DMS79 (cell line): ENCODE measurements at places on chromosomes 5 and 9.

- no peak for DNase-seq
These were observed 43.1 kb downstream of the SPATA31D1 start for GRCh38 chr9:82031538-82032280.

DNA sequence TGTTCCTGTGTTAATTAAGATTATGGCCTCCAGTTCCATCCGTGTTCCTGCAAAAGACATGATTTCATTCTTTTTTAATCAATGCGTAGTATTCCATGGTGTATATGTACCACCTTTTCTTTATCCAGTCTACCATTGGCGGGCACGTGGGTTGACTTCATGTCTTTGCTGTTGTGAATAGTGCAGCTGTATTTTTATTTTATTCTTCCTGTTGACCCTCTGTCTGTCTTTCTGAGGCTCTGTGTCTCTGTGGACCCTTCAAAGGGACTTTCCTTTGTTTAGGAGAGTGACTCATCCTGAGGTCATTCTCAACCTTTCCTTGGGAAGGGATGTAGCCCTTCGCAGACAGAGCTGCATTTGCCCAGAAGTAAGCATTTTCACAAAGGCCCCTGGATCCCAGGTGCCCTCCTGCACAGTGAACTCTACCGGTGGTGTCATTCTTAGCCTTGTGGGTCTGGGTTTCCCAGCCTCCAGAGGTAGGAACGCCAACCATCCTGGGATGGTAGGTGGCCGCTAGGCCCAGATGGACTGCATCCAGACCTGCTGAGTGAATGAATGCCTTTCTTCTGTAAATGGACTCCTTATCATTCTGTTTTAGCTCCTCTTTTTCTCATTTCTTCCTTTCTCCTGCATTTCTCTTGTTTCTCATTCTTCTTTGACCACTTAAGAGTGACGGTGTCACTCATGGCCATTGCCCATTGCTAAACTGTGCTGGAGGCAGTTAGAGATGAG lies 22.4 kb downstream of the TRIO start:
- no peak for DNase-seq

GRCh38 chr9:5582835-5583195 lies 46.1 kb upstream of the RIC1 start:
- no peak for DNase-seq

DNA sequence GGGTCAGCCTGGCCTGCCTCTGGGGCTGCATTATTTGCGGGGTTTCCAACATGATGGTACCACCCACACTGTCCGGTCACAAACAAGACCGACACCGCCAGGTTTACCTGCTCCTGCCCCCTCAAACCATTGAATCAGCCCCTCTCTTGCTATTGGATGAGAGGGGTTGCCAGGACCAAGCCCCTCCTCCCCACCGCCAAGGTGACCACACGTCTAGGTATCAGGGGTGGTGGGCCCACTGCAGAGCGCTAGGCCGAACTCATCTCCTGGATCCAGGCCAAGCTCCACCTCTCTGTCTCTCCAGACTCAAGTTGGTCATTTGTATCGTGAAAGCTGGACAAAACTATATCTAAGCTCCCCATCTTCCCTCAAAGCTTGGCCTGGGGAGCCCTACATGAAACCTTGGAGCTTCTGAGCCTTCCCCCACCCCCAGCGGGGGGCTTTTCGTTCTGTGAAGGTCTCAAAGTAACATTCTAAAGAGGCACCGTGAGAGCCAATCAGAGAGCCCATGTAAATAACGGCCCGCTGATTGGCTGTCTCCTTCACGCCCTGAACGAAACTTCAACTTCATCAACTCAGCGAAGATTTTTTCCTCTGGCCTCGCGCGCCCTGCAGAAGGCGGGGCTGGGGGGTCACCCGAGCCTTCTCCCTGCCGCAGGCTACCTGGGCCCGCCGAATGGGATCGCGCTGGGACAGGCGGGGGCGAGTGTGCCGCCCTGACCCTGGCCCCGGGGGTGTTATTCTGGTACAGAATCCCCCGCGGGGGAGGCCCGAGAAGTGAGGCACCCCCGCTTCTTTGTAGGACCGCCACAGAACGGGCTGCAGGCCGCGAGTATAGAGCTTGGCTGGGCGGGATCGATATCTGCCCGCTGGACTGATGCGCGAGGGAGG lies 49.6 kb upstream of the PSD2 start:
- peak; percentile 24 for DNase-seq

DNA sequence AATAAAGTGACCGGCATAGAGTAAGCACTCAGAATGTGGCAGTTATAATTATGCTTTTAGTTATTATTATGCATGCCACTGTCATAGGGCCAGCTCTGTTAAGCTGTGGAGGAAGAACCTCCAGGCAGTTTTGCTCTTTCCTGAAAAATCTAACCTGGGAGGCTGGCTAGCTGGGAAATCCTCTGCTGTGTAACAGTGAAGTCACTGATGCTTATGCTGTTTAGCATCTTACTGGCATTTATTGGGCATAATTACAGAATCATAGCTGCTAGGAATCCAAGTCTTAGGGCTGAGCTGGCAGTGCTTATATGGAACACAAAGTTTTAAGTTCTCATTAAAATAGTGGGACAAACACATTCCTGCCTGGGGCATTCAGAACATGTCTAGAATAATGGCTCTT lies 5.5 kb upstream of the GSN start:
- no peak for DNase-seq

DNA sequence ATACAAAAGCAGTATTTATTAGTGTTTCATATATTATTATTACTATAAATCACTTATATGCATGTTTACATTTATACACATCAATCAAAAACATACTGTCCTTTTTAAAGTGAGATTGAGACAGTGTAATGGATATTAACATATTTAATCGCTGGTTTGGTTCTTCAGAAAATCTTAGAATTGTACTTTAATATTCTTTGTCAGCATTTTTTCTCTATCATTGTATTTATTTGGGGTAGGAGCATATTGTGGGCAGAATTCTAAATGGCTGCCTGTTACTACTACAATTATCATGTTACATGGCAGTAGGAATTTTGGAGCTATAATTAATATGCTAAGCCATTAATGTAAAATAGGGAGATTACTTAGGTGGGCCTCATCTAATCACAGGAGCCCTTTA lies 722.6 kb downstream of the TLR4 start:
- DNase-seq = no peak

DNA sequence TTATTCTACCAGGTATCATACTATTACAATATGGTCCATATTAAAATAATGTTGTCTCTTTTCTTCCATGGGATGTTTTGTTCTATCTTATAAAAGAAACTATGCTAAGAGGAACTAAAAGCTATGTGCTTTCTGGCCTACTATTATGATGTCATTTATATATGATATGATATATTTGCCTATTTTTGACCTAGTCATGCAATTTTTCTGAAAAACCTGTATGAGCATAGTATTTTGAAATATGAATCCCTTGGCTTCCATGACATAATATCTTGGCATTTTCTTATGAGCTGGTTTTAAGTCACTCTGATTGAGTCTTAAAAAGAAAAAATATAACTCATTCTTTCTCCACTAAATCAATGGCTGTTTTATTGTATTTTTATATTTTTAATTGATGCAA lies 60.7 kb downstream of the MAN2A1 start:
- no peak for DNase-seq

DNA sequence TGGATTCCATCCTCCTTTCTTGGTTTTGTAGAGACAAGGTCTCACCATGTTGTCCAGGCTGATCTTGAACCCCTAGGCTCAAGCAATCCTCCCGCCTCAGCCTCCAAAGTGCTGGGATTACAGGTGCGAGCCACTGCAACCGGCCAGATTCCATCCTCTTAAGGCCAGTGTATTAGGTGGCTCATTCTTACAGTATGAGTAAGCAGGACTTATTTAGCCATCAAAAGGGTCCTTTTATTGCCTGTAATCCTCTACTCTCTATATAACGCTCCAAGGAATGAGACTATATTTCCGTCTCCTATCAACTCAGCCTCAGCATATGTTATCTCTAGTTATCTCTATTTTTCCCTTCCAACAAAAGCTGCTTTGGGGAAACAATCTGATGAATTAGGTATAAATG lies 3.0 kb upstream of the ERBIN start:
- DNase-seq = no peak

DNA sequence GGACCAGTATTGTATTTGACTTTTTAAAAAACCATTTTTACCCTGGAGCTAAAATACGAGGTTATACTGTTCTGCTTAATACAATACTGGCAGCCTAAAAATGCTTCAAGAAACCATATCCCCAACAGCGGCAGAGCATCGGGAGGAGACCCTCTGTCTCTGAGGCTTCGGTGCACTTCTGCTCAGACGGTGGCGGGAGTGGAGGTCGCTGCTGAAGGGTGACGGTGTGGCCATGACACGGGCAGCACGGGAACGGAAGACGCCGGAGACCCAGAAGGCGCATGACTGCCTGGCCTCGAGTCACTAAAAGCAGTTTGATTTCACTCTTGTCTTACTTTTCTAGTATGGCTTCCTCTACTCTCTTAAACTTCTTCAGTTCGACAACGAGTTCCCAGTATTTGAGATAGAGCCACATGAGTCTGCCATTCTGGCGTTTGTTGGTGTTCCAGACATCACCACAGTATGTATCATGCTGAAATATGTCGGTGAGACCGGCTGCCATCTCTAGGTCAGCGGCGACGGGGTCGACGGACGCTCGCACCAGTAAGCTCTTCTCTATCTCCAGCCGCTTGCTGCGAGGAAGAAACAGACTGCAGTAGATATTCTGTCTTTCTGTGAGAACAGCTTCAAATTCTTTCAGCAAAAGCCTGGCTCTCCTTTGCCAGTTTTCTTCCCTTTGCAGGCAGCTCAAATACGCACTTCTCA lies 12.8 kb downstream of the CCDC127 start:
- DNase-seq = no peak

DNA sequence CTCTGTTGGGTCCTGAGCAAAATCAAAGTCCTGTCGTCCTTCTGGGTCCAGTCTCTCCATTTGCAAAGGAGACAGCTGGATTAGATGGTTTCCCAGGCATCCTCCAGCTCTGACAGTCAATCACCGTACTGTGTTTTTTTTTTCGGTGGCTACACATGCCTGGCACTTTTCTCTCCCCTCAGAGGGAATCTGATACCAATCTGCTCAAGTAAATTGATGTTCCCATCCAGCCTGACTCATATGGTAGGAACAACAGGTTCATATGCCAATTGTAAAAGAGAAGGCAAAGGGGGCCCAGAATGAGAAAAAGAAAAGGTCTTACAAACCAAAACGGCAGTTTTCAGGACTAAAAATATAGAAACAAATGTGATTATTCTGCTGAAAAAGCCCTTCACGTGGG lies 1.2 kb downstream of the FBXO10 start:
- no peak for DNase-seq

- DNase-seq = no peak
These were observed 59.1 kb upstream of the TMC1 start for GRCh38 chr9:72462340-72462739.

GRCh38 chr5:143180751-143181150 lies 222.7 kb downstream of the NR3C1 start:
- DNase-seq = no peak

DNA sequence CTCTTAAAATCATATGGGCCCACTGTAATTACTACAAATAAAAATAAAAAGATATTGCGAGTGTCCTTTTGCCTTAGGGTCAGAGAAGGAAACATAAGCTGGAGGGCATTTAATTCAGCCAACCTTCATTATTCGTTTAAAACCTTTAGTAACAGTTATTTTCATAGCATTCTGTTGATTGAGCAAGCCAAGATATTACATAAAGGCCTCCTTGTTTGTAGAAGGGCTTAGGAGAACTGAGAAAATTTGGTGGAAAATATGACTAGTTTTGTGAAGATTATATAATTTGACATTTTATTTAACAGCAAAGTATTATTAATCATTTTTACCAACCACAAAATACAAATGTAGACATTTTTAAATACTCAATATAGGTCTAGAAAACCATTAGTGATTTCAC lies 62.2 kb downstream of the COX7C start:
- DNase-seq = no peak

DNA sequence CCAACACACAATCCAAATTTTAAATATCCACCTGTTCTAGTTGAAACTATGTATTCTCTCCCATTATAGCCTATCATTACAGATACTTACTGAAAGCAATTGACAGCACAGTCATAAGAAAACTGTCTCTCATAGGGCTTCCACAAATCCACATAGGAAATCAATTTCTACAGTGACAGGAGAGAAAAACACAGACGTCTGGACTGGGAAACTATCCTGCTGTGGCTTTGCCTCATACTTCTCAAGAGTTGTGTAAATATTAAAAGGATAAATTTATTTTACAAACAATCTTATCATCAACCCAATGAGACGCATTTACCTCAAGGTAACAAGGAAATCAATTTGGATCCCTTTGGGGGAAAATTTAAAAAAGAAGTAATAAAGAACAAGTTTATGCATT lies 517.5 kb downstream of the EFNA5 start:
- DNase-seq = no peak

DNA sequence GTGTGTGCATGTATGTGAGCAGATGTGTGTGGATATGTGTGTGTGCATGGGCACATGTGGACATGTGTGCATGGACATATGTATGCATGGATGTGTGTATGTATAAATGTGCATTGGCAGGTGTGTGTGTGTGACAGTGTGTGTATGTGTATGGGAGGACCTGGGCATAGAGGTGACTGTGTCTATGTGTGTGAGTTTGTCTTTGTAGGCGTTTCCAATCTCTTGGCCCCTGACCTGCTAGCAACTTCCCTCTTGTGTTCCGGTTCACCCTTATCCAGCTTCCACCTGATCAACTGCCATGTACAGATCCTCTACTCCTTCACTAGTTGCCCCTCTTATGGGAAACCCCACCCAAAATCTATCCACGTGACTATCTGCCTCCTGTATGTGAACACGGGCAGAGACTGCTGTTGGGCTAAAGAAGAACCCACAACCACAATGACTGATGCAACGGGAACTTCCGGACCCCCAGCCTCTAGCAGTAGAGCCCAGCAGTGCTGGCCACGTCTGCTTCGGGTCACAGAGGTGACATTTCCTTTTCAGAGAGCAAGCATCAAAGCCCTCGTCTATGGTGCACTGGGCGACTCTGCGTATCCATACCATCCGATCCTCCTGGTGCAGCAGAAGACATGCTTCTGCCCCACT lies 24.9 kb upstream of the GADD45G start:
- DNase-seq = no peak

- DNase-seq = peak; percentile 73
These were observed 16.2 kb downstream of the PBX3 start for GRCh38 chr9:125763394-125763801.

DNA sequence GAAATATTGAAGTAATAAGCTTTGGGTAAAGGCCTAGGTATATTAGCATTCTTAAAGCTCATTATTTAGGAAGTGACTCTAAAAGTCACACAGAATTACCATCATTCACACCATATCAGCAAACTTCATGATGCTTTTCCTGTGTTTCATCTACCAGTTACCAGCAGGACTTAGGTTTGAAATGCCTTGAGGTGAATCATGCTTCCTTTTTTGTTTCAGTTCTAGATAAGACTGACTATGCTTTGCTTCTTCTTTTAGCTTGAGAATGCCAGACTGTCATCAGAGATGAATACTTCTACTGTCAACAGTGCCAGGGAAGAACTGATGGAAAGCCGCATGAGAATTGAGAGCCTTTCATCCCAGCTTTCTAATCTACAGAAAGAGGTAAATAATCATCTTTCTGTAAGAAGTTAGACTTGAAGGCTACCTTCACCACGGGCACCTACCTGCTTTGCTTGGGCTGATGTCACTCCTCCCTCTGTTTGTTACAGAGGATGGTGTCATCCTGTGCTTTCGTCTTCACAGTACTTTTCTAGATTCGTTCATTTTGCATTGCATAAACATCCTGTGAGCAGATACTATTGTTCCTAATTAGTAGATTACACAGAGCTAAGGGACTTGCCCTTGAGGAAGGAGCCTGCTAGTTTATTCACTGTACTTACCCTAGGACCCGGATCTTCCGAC lies 34.7 kb downstream of the LMNB1 start:
- no peak for DNase-seq

- DNase-seq = no peak
These were observed 481.5 kb downstream of the NFIB start for GRCh38 chr9:13832446-13832845.
